NCI-H187 (cell line): ENCODE measurements at places on chromosomes 7 and 10.

GRCh38 chr10:78706256-78706655 is 362.5 kb upstream of the ZMIZ1 start:
- no peak for DNase-seq

DNA sequence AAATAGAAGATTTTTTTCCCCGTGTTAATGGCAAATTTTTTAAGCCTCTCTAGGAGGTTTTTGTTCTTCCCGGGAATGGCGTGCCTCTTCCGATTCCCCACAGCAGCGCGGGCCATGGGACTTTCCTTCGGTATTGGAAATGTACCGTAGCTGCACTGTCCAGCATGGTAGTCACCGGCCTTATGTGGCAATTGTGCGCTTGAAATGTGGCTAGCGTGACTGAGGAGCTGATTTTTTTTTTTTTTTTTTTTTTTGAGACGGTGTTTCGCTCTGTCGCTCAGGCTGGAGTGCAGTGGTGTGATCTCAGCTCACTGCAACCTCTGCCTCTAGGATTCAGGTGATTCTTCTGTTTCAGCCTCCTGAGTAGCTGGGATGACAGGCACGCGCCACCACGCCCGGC is 938 bp upstream of the TCTN3 start:
- DNase-seq = no peak

DNA sequence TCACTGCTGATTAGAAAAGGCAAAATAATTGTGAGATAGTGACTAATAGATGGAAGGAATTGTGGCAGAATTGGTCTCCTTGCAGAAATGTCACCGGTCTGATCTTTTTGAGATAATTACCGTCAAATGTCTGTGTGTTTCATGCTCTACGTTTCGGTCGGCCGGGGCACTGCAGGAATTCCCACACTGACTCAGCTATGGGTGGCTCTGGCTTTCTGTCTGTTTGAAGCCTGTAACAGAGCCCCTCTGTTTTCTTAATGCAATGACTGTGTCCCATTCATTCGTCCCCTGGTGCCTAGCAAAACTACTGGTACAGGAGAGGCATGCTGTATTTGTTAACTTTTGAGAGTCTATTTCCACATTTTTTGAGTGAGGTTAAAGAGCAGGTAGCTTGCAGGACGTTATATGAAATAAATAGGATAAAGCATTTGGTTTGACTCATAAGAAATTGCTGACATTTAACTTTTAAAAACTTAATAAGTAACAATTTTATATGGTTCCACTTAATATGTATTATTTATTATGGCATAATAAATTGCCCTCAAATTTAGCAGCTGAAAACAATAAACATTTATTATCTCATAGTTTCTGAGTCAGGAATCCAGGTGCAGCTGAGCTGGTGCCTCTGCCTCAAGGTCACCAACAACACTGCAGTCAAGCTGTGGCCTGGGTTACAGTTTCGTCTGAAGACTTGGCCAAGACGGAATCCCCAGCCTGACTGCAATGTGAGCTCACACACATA is 53.3 kb upstream of the CTBP2 start:
- DNase-seq = no peak

- DNase-seq = no peak
Measured at GRCh38 chr7:15561835-15562234, at the start of gene AGMO. AGMO (minus strand) TSS chr7:15562015.

DNA sequence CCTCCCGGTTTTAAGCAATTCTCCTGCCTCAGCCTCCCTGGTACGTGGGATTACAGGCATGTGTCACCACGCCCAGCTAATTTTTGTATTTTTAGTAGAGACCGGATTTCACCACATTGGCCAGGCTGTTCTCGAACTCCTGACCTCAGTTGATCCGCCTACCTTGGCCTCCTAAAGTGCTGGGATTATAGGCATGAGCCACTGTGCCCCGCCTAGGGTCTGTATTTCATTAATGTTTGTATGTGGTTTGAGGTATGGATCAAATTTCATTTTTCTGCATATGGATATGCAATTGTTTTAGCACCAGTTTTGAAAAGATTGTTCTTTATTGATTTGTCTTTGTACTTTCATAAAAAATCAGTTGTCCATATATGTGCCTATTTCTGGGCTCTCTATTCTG is 26.0 kb downstream of the CYP26A1 start:
- DNase-seq = no peak

- DNase-seq = no peak
Measured at GRCh38 chr7:496528-497295, 22.9 kb downstream of the PDGFA start.

DNA sequence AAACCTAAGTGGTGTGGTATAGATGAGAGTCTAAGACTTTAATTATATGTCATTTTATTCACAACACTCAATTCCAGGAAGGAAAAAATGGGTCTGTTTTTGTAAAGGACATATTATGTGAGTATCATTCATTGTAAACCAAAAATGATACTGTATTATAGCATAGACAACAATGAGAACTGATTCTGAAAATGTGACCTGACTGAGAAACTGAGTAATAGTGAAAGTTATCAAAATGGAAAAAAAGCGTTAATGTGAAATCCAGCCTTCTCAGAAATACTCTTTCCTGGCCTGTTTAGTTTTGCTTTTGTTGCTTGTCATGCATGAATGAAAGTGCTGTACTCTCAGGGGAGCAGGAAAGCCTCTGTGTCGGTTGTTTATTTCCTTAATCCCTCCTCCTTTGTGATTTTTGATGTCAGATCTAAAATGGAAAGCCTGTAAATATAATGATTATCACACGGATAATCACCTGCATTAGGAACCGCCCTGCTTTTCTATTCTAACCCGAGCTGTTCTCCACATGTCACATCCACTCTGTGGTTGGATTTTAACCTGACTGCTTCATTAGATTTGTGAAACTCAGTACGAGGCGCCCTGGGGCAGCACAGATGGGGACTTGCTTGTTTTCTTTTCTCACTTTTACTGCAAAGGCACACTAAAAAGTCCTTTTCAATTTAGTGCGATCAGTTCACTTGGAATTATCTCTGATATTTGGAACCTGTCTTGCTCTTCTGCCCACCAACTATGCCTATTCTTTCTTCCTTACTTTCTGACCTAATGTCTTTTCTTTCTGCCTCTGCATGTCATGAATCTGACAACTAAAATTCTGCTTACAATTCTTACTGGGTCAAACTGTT is 240.9 kb upstream of the KAT6B start:
- DNase-seq = no peak

DNA sequence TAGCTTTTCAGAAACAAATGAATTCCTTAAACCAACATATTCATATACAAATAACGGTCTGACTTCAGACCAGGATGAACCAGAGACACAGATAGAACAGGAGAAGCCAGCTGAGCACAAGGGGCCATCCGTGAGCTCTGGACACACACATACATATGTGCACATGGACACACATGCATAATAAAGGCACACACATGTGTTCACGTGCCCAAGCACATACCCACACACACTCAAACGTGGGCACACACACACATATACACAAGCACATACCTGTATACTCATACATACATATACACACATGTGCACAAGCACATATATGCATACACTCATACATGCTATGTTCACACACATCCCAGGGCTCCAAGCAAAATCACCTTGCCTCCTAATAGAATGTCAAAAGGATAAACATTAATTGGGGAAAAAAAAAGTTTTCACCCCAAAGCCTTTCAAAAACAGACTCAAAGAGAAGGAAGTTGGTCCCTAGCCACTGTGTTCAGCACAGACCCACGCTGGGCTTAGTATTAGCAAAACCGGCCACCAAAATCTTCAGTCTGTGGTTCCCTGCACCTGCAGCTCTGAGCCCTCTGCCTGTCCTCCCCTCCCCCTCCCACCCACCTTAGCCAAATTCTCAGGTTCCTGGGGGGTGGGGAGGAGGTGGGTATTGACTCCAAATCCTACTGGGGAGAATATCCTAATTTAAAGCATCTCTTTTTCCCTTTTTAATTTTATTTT is 100.4 kb upstream of the MACROH2A2 start:
- no peak for DNase-seq

DNA sequence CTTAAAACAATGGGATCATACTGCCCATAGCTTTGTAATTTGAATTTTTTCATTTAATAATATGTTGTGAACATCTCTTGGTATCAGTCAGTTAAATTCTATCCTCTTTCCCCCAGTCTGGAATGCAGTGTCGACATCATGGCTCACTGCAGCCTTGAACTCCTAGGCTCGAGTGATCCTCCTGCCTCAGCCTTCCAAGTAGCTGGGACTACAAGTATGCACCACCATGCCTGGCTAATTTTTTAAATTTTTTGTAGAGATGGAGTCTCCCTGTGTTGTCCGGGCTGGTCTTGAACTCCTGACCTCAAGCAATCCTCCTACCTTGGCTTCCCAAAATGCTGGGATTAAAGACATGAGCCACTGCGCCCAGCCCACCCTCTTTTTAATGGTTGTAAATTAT is 34.6 kb downstream of the MPLKIP start:
- DNase-seq = no peak

- no peak for DNase-seq
Measured at GRCh38 chr7:130278860-130279259, 12.2 kb downstream of the CPA2 start.

GRCh38 chr7:130719541-130719940 is 14.5 kb downstream of the KLF14 start:
- no peak for DNase-seq

DNA sequence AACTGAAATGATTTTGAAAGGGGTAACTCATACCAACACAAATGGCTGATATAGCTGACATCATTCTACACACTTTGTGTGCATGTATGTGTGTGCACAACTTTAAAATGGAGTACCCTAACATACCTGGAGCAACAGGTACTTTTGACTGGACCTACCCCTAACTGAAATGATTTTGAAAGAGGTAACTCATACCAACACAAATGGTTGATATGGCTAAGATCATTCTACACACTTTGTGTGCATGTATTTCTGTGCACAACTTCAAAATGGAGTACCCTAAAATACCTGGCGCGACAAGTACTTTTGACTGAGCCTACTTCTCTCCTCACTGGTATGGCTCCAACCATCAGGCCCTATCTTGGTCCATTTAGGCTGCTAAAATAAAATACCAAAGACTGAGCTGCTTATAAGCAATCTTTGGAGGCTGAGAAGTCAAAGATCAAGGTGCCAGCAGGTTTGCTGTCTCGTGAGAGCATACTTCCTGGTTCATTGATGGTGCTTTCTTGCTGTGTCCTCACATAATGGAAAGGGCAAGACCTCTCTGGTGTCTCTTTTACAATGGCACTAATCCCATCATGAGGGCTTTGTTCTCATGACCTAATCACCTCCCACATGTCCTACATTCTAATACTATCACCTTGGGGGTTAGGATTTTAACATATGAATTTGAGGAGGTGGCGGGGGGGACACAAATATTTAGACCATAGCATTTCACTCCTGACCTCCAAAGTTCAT is 173.3 kb downstream of the CFTR start:
- DNase-seq = no peak

DNA sequence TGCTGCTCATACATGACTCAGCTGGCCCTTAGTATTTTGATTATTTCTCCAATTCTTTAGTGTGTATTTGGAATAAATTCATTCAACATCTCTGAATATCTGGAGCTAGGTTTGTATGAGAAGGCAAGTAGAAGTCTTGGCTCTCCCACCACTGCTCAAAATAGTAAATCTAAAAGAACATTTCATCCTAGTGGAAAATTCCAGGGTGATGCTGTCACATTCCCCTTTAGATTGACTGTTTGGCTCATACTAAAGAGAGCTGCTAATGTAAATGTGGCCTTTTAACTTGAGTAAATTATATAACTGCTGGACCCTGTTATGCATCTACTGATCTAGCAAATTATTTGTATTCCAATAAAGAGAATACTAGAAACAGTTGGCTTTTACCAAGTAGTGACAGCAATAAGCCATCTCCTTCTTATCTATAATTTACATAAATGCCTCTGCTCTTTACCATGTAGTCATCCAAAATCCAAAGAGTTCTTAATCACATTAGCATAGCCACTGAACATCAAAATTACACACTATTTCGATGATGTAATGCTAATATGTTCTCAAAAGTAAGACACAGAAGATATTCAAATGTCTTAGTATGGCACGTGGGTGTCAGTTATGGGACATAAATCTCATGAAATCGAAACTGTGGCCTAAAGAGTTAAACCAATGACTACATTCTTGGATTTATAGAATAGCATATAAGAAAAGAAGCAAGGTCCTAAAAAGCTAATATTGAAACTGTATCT is 86.9 kb upstream of the KCND2 start:
- no peak for DNase-seq

GRCh38 chr7:43465581-43466554 is 117.0 kb upstream of the STK17A start:
- DNase-seq = no peak

DNA sequence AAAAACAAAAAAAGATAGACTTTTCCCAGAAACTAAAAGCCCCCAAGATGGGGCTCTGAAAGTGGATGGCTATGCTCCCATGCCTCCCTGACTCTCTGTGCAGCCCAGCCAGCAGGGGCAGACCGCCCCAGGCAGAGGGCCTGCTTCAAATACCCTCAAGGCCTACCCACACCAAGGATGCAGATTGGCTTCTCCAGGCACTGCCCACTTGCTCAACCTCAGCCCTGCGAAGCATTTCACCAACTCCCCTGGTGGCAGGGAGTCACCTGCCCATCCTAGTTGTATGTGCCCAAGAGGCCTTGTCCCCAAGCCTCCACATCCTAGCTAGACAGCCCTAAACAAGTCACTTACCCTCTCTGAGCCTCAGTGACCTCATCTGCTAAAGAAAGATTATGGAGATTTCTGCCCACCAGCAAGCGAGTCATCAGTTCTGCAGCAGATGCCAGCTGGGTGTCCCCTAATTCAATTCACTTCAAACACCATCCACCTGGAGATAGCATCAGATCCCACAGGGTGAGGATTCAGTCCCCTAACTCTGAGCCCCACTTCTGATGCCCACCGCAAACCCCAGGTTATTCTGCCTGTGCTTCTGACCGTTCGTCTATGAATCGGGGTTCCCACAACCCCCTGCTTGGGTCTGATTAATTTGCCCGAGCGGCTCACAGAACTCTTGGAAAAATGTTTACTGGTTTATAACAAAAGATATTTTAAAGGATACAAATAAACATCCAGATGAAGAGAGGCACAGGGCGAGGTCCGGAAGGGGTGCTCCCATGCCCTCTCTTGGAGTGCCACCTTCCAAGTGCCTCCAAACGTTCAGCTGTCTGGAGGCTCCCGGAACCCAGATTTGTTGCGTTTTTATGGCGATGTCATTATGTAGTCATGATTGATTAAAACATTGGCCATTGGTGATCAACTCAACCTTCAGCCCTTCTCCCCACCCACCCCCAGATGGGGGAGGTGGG is 18.6 kb upstream of the ZMIZ1 start:
- DNase-seq = no peak

DNA sequence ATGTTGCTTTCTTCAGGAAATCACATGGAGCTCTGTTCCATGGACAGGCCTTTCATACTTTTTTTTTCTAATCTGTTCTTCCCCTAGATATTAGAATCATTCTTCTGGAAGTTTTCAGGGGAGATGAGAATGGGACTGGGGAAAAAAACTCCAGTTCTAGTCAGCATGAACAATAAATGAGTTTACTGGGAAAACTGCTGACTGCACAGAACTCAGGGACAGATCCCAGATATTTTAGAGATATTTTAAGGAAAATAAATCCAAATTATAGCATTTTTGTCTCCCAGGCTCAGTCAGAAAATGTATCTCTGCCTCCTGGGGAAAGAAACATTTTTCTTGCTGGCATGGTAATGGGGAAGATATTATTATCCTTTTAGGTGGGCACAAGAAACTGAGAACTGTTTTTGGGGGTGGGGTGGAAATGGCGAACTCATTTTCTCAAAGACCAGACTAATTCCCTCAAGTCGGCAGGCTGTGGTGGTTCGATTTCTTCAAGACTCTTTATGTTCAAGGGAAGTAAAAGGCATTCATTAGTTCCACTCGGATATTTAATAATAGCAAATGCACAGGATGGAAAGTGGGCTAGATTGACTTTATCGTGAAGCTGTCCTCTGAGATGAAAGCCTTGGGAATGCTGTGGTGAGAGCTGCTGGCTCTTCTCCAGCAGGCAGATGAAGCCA is 157.5 kb downstream of the ADRA2A start:
- DNase-seq = no peak
